ENCODE measurements at places on chromosomes 5 and 9.
A peak's percentile ranks its signal among the peaks of the same experiment; 100 is the strongest.

DNA sequence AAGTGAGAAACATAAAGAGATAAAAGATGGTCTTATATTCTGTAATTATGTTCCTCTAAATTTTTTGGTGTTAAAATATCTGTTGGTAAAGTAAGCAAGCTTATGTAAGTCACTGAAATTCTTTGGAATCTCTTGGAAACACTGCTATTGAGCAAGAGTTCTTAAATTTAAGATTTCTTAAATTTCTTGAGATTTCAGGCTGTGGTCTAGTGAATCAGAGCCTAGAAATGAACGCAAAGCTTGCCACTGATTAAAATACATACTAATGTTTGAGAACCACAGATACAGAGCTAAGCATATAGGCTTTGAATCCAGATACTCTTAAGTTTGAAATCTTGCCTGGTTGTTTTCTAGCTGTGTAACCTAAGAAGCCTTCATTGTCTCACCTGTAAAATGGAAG is 133.4 kb downstream of the TRPM3 start:
- DNase-seq: peak; percentile 49

DNA sequence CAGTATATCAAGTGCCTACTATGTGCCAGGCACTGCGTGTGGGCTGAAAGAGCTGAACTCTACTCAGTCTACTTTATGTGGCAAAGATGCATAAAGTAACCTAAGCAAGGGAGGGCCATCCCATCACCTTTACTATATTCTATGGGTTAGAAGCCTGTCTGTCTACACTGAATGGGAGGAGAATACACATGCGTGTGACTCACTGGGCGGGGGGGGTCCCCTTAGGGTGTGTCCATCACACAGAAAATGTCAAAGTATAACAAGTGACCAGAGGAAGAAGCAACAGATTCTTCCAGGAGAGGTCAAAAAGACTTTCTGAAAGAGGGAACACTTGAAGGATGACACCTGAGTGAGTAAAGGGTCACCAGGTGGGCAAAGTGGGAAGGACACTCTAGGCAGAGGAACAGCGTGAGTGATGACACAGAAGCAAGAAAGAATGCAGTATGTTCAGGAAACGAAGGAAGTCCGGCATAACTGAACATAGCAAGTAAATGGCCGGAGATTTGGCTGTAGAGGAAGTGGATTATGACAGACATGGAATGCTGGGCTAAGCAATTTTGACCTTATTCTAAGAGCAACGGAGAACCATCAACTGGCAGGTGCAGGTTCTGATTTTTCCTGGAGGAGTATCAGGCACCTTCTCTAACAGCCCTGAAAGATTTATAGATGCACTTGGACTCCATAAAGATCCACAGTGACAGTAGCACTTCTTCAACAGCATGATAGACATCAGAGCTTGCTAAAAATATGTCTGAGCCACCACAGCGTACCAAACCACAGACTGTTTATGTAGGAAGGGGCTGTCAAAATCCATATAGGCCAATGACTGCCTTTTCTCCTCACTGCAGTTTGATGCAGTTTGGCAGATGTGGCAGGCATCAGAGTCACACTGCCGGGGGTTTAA is 8.0 kb upstream of the WHRN start:
- DNase-seq: no peak

DNA sequence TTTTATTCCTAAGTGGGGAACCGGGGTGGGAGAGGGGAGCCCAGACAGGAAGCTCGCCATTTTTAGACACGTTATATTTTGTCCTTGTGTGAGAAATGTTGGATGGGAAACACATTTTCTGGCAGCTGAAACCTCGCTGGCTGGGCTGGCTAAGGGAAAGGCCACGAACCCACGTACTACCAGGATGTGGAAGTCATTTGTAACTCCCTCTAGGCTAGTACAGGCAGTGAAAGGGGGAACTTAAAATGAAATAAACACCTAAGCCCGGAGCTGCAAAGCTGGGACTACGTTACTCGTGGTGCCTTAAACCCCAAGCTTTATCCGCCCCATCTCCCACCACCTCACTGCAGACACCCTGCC is 42.5 kb downstream of the TMEM174 start:
- no peak for DNase-seq

GRCh38 chr9:90309809-90310520 is 332.7 kb downstream of the DIRAS2 start:
- no peak for DNase-seq

- DNase-seq: no peak
Observed at GRCh38 chr9:122251351-122251750, 13.3 kb downstream of the RBM18 start.

DNA sequence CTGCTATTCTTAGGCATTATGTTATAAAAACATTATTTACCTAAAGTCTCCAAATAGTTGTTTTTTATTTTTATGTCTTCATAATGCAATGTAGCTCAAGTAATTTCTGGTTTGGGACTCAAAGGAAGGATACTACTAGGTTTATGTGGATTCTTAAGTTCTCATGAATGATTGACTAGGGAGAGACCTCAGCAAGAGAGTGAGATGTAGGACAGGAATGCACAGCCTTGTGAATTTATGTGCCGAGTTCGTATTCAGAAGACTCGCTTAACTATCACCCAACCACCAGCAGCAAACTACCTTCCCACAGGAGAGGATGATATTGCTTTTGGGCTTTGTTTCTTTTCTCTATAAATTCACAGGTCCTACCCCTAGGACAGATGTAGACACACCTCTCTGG is 282.9 kb downstream of the ARHGEF28 start:
- DNase-seq: no peak

DNA sequence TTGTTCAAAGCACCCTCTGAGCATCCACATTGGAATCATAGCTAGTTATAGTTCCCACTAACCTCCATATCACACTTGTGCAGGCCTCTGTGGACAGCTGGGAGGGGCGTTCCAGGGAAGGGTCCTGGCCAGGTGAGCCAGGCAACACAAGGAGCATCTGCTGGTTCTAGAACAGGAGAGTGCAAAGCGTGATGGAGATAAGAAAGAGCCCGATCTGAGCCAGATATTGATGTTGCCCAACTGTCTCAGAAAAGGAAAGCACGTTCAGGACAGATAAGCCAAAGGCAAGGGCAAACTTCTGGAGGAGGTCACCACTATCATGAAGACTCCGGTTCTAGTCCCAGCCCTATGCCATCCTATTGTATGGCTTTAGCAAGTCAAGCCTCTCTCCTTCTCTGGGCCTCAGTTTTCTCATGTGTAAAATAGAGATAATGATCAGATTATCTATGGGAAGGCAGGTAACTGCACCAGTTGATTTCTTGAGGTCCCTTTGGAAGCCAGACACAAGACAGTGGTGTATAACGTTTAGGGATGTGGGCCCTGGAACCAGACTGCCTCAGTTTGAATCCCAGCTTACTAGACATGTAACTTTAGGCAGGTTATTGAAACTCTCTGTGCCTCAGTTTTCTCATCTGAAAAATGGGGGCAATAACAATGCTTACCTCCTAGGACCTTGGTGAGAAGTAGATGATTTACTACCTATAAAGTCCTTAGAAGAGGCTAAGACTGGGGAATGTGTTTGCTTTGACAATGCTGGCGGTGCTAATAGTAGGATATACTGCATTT is 19.8 kb downstream of the GABBR2 start:
- no peak for DNase-seq

- DNase-seq: no peak
Observed at GRCh38 chr5:5658889-5659465, 236.5 kb downstream of the ICE1 start.

- peak; percentile 7 for DNase-seq
Observed at GRCh38 chr5:31581498-31582099, 49.5 kb downstream of the C5orf22 start.

DNA sequence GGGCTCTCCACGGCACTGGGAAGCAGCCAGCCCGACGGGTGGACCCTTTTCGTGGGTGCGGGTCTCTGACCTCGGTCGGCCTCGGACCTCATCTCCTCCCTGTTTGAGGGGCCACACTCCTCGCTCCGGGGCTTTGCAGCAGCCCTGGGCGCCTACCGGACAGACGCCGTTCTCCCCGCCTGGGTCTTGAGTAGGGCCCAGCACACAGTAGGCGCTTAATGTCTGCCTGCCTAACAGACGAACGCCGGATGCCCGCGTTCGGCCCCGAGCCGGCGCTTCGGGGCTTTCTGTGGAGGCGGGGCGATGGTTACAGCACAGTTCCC is 842 bp upstream of the GTF3C5 start:
- no peak for DNase-seq

GRCh38 chr5:963673-964531 is 44.7 kb upstream of the NKD2 start:
- peak; percentile 41 for DNase-seq

- no peak for DNase-seq
Observed at GRCh38 chr9:113998525-113999255, 79.4 kb downstream of the AMBP start.

DNA sequence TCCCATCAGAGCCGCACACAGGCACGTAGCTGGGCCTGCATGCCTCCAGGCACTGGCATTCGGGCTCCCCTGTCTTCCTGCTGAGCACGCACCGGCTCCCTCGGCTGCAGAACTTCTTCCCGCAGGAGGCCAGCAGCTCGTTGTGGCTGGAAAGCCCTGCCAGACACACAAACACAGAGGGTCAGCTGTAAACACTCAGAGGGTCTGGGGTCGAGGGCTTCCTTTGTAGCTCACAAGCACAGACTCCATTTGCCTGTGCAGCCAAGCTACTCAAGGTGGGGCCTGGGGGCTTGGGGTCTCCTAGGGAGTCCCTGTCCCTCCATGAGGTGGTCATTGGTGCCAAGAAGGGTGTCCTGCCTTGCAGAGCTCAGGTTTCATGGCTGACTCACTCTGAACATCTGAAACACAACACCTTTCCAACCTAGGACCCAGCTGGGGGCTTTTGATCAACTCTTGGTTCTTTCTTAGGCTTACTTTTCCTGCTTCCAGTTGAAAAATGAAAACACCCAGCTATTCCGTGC is 211.4 kb downstream of the FSTL4 start:
- DNase-seq: no peak

DNA sequence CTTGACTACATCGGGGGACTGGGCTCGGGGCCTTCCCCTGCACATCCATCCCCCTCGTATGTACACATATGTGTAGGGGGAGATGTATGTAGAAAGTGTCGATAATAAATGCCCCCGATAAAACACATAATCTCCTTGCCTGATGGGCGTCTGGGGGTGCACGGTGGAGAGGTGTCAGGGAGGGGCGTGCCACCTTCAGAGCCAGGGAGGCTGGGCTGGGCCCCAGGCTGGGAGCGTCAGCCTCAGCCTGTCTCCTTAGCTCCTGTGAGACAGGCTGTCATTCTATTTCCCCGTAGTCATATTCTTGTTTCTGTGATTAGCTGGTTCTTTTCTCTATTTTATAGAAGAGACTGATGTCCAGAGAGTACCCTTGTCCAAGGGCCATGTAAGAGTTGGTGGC is 4.7 kb upstream of the RXRA start:
- DNase-seq: no peak

- DNase-seq: no peak
Observed at GRCh38 chr9:68800836-68801235, 95.8 kb downstream of the PIP5K1B start.

GRCh38 chr5:152638996-152639552 is 234.0 kb upstream of the NMUR2 start:
- no peak for DNase-seq

DNA sequence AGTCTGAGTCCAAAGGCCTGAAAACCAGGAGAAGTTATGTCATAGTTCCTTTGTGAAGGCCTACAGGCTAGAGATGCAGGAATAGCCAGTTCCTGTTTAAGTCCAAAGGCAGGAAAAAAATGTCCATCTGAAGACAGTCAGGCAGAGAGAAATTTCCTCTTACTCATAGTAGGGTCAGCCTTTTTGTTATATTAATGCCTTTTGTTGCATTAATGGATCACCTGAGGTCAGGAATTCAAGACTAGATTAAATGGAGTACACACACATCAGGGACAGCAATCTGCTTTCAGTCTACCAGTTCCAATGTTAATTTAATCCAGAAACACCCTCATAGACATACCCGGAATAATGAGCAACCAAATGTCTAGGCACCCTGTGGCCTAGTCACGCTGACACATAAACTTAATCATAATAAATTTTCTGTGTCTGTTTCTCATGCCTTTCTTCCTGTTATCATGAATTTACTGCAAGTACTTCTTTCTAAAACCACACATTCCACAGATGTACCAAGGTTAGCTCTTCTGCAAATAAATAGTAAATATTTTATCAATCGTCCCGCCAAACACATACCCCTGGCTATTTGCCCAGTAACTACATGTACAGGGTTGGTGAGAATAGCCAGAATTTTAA is 703.9 kb downstream of the EFNA5 start:
- DNase-seq: no peak

GRCh38 chr5:109695005-109695926 is 5.5 kb downstream of the MAN2A1 start:
- no peak for DNase-seq

- peak; percentile 8 for DNase-seq
Observed at GRCh38 chr5:148145916-148146315, 22.4 kb upstream of the SPINK14 start.

DNA sequence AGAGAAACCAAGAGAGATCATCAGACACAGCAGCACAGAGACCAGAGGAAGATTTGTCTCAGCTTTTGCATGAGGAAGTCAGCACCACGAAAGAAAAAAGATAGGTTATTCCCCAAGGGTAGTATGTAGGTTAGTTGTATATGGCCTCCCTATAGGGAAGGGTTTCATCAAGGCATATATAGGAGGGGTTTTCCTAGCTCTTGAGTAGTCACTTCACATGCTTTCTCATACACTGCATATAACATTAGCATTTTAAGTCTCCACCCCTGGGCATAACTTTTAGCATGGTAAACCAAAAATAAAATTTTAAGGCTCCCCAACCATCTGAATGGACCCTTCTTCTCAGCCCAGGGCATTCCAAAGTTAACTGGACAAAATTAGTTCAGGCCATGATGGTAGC is 1571.6 kb upstream of the ACO1 start:
- DNase-seq: no peak

DNA sequence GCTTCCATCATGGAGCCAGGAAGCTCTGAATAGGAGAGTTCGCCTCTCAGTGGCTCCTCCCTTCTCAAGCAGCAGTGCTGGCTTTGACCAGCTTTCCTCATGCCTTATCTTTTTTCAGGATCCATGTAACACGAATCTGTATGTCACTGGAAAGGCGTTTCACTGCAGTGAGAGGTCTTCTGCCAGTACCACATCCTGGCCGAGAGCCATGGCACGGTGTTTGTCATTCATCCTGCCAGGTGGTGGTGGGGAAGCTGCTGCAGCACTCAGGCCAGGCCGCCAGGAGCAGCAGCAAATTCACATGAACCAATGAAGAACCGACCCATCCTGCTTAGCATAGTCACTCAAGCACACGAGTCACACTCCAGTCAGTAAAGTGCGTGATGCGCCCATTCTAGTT is 179.0 kb downstream of the FANCC start:
- no peak for DNase-seq

DNA sequence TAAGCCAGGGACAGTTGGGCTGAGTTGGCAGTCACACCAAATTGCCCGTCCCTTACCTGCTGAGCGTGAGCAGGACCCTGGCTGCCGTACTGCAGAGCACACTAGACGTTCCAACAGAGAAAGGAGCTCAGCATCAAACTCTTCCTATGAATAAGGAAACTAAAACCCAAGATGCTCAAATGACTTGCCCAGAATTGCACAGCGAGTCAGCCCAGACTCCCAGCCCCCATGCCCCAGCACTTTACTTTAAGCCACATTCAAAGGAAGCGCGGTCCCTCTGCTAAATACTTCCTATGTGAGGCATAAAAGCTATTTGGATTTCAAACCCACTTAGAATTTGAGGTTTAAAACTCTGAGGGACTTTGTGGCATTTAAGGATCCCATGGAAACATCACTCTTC is 23.9 kb downstream of the PAX5 start:
- DNase-seq: no peak

GRCh38 chr9:3743901-3744413 is 218.2 kb upstream of the RFX3 start:
- no peak for DNase-seq

- no peak for DNase-seq
Observed at GRCh38 chr9:123712399-123712798, 217.5 kb downstream of the DENND1A start.

- no peak for DNase-seq
Observed at GRCh38 chr9:19232823-19233194, 2.3 kb downstream of the DENND4C start.
